ENCODE measurements at places on chromosomes 1 and 21.
A peak's percentile ranks its signal among the peaks of the same experiment; 100 is the strongest.

DNA sequence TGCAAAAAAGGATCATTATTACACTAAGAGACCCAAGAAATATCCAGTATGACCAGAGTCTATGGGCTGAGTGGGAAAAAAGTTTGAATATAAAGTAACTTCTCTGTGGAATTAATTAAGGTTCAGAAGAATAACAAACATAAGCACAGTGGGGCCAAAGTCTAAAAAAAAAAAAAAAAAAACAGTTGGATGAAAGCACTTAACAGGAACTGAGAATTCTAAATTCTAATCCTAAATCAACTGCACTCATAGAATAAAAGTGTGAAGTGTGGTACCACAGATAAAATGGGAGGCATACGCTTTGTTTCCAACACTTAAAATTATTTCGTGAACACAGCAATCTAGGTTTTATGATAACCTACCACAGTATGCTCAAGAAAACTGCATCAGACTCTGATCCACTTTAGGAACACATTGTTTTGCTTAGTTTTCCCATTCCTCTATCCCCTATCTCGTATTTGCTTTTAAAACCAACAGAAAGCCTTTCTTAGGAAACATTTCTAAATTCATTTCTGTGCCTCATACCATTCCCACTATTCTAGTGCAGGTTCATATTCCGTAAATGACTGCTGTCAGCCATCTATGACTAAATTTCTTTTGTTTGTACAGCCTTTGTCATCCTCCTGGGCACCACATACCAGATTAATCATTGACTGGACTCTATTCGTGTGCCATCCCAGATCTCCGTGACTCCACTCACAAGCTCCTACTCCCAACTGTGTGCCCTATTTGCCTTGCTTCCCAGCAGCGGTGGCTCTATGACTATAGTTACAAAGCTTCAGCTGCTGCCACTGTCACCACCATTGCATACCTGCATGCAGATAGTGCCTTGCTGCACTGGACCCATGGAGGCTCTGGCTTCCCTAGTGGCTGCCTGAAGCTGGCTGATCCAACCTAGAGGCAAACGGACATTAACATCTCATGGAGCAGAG is 24.9 kb downstream of the CHML start:
- DNase-seq, result no peak

DNA sequence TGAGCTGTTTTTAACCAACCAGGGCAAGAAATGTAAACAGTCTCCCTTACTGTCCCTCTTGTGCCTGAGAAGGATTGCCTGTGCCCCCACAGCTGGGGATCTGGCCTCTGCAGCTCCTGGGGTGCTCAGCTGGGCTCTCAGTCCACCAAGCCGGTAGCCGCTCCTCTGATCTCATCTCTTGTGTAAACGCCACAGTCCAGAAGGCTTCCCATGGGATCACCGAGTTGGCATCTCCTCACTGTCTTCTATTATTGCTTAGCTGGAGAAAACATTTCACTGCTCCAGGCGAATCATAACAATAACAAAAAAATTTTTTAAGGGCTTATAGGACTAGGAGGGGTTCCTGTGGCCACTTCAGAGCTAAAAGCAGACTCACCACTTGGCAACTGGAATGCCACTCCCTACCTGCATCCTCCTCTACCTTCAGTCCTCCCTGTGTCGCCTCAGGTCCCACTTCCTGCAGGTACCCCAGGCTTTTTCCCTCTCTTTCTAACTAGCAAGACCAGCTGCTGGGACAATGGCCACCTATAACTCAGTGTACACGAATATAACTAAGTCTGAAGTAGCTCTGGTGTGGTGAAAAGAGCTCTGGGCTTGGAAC is 75.8 kb downstream of the ATP1A1 start:
- no peak for DNase-seq

- no peak for DNase-seq
Observed at GRCh38 chr1:12276225-12276624, 46.4 kb downstream of the VPS13D start.

GRCh38 chr1:42109600-42109999 is 43.6 kb upstream of the GUCA2B start:
- DNase-seq, result no peak

GRCh38 chr1:1026599-1027413 is 6.9 kb downstream of the AGRN start:
- no peak for DNase-seq

DNA sequence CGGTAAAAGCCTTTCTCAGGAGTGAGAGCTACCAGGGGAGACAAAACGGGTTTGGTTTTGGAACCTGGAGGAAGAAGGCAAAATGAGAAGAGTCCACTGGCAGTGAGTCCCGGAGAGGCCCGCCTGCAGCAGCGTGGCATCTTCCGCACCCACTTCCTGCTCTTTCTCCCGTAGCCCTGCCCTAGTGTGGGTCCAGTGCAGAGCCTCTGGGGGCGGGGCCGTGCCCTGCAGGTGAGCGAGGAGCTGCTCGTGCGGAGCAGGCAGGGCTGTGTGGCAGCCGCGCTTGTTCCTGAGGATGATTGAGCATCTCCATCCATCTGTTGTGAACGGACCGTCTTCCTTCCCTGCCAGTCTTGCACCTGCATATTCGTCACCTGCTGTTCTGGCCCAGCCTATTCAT is 66.5 kb downstream of the PEX14 start:
- no peak for DNase-seq

- DNase-seq, result peak; percentile 60
Observed at GRCh38 chr1:158931055-158931737, at the start of gene PYHIN1. TSS of gene PYHIN1 (plus strand) at chr1:158931552. CDS start at chr1:158936911, 5,359 bp downstream.

DNA sequence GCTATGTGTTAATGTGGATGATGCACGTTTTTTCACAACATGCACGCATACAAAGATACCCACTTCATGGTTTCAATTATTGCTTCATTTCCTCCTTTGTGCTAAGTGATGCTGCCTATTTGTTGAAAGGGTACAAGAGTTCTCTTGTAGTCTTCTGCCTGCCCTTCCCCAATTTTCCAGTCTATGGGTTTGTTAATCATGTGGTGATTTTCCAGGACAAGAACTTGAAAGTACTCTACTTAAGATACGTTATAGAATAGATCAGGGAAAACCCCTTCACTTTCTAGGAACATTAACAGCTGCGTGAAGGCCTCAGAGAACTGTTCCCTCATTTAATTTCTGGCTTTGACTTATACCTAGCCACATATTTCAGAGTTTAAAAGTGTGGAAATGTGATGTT is 52.1 kb upstream of the SLC44A3 start:
- DNase-seq, result no peak

DNA sequence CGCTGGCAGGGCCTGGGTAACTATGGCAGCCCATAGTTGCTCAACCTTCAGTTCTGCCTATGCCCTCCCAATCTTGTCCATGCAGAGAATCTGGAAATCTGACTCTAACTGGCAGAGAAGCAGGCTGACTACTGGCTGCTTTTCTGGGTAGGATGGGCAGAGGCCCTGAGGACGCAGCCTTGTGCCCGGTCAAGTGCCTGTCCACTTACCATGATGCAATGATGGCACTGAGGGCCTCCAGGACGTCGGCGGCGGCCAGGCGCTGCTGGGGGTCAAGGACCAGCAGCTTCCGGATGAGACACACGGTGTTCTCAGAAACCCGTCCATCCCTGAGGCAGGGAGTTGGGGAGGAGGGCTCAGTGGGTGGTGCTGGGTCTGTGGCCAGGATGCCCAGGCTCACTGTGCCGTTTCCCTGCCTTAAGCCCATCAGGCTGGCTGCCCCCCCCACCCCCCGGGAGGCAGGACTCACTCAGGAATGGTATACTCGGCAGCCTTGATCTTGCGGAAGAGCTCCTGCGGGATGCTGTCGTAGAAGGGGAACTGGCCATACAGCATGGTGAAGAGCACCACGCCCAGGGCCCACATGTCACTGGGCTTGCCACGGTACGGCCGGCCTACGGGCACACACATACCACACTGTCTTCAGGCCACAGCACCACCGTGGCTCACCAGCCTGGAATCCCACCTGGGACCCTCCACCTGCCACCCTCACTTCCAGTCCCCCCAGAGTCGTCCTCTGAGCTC is 20.4 kb upstream of the EVA1B start:
- no peak for DNase-seq

DNA sequence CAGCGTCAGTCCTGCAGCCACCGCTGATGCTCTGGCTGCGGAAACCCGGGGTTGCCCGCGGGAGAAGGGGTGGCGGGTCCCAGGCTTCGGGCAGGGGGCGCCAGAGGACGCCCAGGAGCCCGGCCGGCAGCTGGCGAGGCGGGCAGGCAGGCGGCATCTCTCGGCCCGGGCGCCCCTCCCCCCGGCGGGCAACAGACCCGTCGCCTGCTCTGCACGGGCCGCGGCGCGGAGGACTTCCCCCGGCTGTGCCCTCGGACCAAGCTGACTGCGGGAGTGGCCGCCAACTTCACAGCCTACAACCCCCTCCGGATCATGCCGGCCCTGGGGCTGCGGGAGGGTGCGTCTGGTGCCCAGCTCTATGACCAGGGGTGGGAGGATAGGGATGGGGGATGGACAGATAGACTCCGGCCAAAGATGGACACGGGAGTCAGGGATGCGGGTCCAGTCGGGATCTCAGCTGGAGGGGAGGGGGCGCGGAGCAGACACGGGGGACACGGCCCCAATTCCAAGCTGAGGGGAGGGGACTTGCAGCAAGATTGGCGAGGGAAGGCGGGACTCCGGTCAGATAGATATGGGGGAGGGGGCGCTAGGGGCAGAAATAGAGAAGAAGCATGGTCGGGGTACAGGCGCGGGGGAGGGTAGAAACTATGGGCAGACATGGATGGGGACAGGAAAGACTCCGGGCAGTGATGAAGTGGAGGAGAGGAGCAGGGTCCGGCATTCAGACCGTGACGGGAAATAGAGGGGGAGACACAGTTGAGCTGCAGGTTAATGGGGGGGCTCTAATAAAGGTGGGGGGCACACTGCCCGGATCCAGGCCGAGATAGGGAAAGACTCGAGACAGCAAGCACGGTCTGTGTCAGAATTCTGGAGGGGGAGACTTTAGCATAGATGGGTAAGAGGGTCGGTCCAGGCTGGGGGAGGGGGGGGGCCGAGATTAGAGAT is 1.1 kb downstream of the ADGRB2 start:
- peak; percentile 71 for DNase-seq

GRCh38 chr1:117644696-117645311 is 39.0 kb downstream of the TENT5C start:
- no peak for DNase-seq

DNA sequence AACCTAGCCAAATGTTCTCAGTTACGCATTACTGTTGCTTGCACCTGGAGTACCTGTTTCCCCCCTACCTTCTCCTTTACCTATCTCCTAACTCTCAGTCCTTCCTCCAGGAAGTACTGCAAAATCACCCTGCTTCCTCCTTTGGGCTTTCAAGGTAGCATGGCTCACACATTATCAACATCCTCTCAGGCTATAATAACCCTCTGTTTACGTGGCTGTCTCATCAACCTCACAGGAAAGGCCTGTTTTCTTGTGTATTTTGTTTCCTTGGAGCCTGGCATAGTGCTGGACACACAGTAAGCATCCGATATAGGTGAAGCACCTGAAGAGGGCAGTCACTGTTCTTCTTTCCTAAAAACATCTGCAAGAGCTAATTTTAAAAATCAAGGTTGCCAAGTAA is 32.7 kb upstream of the ANGPTL7 start:
- no peak for DNase-seq

DNA sequence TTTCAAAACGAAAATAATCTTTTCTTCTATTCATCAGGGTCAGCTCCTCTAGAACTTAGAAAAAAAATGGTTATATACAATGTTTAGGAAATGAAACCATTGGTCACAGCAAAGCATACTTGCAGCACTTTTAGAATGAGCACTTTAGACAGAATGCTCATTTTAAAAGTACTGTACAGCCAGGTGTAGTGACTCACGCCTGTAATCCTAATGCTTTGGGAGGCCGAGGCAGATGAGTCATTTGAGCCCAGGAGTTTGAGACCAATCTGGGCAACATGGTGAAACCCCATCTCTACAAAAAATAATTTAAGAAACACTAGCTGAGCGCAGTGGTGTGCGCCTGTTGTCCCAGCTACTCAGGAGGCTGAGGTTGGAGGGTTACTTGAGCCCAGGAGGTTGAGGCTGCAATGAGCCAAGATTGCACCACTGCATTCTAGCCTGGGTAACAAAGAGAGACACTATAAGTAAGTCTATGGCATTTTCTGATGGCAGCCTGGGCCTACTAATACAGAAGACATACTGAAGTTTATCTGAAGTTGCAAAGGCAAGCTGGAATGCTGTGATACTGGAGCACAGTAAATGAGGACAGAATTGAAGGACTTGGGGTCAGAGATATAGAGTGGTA is 48.9 kb upstream of the ZNF326 start:
- no peak for DNase-seq

DNA sequence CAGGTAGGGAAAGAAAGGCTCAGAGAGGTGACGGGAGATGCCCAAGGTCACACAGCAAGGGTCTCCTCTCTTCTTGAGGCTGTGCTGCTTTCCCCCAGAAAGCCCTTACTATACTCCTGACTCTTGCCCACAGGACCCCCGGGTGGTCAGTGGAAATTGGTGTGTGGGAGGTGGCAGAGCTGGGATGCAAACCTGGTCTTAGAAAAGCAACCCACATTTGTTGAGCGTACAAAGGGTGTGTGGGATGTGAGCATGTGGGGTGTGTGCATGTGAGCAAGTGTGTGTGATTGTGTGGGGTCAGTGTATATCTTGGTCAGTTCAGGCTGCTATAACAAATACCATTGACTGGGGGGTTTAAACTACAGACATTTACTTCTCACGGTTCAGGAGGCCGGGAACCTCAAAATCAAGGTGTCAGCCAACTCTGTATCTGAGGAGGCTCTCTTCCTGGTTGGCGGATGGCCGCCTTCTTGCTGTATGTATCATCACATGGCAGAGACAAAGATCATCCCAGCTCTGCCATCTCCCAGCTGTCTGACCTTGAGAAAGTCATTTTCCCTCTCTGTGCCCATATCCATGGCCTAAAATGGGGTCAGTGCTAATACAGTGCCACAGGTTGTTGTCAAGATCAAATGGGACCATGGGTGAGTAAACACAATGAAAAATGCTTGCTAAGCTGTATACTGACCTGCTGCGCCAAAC is 268.5 kb downstream of the PTPRU start:
- no peak for DNase-seq

DNA sequence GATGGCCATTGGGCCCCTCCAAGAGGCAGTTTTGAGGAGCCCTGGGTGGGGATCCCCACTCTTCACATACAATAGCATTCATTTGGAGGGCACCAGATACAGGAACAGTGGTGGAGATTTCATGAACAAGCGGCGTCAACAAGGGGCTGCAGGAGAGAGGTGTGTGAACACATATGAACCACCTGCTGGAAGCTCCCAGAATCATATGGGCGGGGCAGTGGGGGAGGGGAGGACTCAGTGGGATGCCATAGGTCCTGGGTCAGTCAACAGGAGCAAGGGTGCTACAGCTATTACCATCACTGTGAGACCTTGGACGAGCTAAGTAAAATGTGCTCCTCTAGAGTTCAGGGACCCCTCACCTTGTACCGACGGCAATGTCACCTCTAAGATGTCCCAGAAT is 100.4 kb upstream of the IRF2BP2 start:
- DNase-seq, result no peak

GRCh38 chr1:54794451-54795355 is 6.4 kb downstream of the TTC22 start:
- DNase-seq, result no peak
